GM12865 (cell line): ENCODE measurements at places on chromosomes 7 and 10.
A peak's percentile ranks its signal among the peaks of the same experiment; 100 is the strongest.

DNA sequence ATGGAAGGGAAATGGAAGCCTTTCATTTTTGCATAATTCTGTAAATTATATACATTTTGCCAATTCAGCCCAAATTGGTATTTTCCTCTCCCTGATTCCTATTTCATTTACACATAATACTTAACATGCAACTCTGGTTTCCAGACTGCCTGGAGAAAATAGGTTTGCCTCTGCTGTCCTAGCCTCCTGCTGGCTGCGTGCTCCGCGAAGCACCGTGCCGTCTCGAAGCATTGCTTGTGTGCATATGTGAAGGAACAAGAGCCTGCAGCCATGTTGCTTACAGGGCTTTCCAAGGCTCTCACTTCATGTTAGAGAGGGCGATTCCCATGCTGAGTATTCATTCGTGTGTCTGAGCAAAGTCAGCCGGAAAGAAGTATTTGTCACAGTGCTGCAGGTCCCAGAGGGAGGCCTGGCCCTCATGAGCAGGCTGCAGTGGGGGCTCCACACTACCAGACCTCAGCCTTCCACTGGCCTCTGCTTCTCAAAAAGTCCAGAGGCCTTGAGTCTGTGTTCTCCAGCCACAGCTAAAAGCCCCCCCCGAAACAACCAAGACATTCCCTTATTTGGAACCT, 66.5 kb downstream of the CLRN3 start:
- DNase-seq = no peak

GRCh38 chr7:70353330-70353945, 755.2 kb downstream of the AUTS2 start:
- no peak for DNase-seq

DNA sequence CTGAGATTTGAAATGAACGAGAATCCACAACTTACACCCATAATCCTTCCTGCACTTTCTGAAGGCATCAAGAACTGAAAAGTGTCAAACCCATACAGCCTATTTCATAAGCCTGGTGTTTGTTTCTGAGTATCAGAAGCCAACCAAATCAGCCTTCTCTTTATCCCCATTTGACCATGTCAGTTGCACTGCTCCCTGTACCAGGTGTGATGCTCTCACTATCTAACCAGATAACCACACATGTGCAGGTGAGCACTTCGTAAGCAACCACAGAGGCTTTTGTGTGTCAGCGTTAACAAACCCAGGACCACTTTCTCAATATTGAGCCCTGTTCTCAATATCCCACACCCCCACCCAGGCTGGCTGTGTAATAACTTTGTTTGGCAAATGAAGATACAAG, 114.4 kb downstream of the DOCK4 start:
- DNase-seq = no peak

DNA sequence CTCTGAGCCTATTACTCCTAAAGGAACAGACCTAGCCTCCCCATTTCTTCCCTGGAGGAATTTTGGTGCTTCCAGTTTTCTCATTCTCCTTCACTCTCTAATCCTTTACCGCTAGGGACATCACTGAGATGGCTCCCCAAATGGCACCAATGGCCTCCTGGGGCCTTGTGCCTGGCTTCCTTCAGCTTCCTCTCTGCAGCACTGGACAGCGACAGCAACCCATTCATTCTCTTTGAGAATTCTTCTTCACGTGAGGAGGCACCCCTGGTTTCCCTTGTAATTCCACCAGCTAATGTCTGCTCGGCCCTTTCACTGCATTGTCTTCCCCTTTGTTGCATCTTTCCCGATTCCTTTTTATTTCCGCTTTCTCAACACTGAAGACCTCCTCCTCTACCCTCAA, 24.6 kb upstream of the KDM7A start:
- no peak for DNase-seq

- DNase-seq = peak; percentile 34
Observed at GRCh38 chr7:106644999-106645398, 16.0 kb downstream of the CCDC71L start.

DNA sequence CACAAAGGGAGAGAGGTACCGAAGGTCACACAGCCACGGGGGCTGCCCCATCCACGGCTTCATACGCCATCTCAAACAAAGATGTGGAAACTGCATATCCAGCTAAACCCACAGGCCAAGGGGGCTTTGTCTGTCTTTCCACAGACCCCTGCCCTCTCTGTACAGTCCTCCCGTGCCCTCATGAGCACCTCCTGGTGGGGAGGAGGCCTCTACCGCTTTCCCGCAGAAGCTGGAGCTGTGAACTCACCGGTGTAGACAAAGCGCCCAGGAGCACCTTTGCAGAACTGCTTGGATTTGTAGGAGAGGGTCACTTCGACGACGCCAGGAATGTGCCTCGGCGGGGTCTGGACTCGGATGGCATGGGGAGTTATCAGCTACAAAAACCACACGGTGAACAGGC, 97.2 kb downstream of the EBF3 start:
- DNase-seq = no peak

DNA sequence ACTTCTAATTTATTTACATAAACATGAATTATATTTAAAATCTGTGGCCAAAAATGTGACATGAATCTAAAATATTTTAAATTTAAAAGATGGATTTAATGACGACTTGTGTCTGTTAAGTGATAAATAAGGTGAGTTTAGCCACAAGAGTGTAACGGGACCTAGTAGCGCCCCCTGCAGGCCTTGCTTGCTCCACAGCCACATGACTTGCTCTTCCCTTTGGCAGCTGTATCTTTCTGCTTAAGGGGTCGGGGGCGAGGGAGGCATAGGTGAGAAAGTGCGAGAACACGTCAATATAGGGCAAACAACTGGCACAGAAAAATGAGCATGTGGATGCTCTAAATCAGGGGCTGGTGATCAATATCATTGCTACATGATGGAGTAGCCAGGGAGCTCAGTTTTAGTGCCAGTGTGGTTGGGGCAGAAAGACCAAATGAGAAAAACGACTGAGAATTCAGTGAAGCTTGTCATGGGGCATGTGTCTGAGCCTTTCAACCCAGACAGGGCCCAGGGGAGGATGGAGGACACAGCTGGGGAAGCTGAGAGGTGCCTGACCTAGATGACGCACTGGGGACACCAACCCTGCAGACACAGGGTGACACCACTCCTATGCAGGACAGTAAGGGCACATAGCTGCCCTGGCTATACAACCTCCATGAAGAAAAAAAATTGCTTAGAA, 49.8 kb downstream of the PAXIP1 start:
- peak; percentile 73 for DNase-seq

DNA sequence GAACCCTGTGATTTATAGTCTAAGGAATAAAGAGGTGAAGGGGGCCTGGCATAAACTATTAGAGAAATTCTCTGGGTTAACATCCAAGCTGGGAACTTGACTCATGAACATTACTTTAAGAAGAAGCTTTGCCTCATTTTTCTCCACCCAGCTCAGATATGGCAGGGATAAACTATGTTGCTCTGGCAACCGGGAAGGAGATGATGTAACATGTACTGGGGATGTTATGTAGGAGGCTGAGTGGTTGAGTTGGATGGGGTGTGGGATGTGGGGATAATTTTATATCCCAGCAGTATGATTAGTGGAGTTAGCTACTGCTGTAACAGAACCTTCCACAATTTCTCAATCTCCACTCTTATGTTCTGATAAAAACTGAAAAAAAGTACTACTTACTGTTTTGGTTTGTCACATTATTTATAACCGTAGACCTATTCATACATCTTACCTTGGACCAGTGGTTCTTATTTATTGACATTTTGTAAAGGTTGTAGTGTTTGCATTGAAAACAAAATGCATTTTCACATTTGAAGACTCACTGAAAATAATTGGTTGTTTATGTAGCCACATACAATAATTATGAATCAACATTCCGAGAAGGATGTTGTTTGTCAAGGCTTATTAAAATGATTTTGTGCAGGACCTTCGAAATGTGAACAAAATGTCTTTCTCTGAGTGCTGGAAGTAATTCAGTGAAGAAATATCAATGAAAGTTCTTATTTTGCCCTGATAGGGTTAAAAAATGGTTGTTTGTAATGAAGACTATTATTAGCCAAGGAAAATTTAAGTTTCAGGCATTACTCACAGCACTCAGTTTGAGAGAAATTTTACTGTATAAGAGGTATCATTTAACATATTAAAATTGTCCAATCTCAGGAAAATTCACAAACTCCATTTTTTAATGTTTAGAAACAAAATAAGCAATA, 1.3 kb downstream of the OR2F2 start:
- no peak for DNase-seq

GRCh38 chr10:10499839-10500238, 517.8 kb upstream of the CELF2 start:
- DNase-seq = peak; percentile 14

GRCh38 chr10:78535716-78536218, 502.1 kb downstream of the RPS24 start:
- DNase-seq = no peak

- no peak for DNase-seq
Observed at GRCh38 chr7:130912082-130912861, 178.3 kb upstream of the KLF14 start.

GRCh38 chr7:146345251-146345650, 228.7 kb downstream of the CNTNAP2 start:
- DNase-seq = no peak

DNA sequence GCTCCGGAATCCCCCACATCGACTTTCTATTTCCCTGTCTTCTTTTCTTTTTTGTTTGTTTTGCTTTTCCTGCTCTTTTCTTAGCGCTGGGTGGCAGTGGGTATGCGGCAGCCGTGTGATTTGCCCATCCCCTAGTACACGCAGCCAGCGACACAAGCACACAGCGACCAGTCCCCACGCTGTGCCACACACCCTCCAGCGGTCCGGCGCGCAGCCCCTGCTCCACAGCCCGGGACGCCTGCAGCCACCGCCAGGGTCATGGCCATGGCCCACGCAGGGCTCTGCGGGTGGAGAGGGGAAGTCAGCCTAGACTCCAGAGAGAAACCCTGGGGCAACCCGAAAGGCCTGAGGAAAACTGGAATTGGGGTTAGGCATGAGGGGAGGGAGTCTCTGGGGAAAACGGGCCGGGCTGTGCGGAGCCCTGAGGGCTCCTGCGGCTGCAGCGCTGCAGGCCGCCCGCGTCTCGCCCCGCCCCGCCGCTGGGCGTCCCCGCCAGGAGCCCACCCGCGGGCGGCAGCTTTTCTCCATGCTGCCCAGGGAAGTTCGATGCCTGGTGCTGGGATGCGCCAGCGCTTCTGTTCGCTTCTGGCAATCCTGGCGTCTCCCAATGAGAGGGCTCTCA, 2.5 kb downstream of the CHRM2 start:
- DNase-seq = no peak

DNA sequence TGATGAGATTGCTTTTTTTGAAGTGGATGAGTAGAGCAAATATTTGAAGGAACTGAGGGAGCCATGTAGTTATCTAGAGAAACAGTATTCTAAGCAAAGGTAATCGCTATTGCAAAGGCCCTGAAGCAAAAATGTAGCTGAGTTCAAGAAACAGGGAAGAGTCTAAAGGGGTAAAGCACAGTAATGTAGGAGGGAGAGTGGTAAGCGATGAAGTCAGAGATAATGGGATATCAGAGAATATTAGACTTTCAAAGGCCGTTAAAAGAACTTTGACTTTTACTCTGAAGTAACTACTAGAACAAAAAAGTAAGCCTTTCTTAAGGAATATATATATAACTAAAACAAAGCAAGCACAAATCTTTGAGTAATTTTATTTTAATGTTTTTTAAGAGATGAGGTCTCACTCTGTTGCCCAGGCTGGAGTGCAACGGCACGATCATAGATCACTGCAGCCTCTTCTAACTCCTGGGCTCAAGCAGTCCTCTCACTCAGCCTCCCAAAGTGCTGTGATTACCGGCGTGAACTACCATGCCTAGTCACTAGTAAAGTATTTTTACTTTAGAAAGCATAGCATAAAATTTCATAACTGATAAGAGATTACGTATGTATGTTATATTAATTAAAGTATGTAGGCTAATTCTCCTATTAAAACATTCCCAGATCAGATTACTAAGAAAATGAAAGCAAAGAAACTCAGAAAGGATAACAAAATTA, 61.7 kb upstream of the OIT3 start:
- no peak for DNase-seq

- DNase-seq = no peak
Observed at GRCh38 chr10:13592306-13592705, 5.5 kb downstream of the PRPF18 start.

- DNase-seq = no peak
Observed at GRCh38 chr10:87878664-87879459, 15.4 kb downstream of the PTEN start.

DNA sequence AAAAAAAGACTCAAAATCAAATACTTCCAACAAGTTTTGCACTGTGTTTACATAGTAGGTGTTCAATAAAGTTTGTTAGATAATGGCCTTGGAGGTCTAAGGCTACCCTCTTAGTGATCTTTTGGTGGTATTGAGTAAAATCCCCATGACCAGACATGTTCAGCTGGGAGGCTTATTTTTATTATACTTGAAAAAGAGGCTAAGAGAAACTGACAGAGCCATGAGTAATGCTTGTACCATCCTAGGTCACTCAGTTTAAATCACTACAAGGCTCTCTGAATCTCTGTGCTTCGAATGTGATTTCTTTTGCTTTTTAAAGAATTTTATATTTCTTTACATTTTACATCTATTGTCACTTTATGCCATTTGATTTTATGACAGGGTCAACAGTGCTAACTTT, 90.5 kb downstream of the TWIST1 start:
- DNase-seq = no peak

DNA sequence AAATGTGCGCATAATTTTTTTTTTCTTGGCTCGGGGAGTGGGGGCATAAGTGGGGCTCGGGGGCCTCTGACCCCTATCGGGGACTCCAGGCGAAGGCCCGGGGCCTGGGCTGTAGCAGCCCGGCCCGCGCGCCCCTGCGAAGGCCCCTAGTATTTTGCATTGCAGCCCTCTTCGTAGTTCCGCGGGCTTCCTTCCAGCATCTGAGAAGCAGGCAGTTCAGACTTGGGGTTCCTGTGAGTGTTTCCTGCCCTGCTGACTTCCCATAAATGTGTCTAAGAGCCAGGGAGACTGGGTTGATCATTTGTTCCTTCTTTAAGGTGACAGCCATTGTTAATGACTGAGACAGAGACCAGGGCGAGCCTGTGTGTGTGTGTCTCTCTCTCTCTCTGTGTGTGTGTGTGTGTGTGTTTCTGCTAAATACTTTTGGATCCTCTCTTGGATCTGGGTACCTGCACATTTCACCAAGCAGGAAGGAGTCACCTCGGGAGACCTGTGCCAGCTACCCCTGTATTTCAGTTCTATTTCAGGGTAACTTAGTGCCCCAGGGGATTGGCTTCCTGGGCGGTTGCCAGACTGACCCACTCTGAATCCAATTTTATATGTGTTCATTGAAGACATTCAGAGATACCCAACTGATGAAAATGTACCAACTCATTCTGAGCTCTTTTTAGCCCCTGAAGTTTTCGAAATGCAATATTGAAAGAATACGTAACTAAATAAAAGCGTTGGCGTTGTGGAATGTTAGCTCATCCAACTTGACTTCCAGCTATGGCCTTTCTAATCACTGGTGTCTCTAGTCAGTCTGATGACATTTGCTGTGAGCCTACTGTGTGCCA, 805 bp downstream of the MSRB2 start:
- DNase-seq = peak; percentile 67

GRCh38 chr10:28014651-28015050, 15.8 kb upstream of the ODAD2 start:
- DNase-seq = no peak

DNA sequence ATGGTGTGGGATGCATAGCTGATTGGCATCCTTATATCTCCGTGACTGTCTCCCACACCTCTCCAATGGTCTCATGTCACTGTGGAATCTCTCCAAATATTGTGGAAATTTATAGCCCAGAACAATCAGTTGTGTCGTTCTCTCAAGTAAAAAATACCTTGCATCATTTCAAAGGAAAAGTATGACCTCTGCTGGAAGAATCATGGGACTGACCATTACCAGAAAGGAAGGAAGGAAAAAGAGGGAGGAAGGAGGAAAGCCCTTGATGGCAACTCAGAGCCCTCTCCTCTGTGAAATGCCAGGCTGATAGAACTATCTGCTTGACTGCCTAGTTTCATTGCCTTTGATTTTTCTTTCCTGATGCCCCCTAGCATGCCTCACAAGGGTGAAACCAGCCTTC, 76.3 kb downstream of the FOXI2 start:
- DNase-seq = no peak
